ENCODE measurements at places on chromosomes 13 and 19.

DNA sequence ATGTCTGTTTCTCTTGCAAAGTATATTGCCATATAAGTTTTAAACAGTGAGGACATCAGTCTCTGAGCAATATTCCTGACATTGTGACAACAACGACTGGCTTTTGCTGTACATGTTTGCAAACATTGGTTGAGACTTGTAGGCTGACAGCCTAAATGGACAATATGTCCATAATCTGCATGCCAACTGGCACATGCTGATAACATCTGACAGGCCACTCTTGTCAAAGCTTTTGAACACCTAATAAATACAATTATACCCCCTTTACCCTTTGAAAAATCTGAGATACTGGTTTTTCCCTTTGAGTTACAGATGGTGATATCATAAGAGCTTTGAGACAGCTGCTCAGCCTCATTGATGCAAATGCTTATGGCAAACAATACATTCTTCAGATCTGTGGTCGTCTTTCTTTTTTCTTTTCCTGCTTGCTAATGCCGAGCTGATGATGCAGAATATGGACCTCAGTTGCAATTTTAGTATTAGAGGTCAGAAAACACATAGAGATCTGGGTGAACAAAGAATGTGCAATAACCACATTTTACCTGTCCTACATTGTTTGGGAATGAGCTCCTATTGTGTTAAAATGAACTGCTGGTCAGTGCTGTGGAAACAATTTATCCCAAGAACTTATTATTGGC lies 114.9 kb downstream of the RFC3 start:
- no peak for DNase-seq

- peak; percentile 52 for DNase-seq
Observed at GRCh38 chr13:57627663-57628062, 3.9 kb upstream of the PCDH17 start.

GRCh38 chr13:90908792-90909191 lies 438.7 kb upstream of the MIR17HG start:
- DNase-seq = no peak

GRCh38 chr13:43081866-43082265 lies 58.5 kb downstream of the DNAJC15 start:
- DNase-seq = no peak

GRCh38 chr13:26965952-26966700 lies 205.5 kb downstream of the USP12 start:
- no peak for DNase-seq

- DNase-seq = no peak
Observed at GRCh38 chr13:43026262-43026661, 2.9 kb downstream of the DNAJC15 start.

DNA sequence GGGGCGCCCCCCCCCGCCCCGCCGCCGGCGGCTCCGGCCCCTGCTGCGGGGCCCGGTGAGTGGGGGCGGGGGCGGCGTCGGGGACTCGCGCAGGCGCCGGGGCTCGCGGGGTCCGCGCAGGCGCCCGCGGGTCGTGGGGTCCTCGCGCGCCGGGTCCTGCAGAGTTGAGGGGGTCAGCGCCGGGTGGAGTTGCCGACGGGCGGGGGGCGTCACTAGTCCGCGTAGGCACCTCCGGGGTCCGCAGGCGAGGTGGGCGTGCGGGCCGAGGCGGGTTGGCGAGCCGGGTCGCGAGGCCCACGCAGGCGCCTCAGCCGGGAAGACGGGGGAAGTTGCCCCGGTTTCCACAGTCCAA lies 365 bp downstream of the PPP6R1 start:
- DNase-seq = no peak

Data from hippocampal formation (tissue), 2 donors.